ENCODE measurements at places on chromosomes 5 and 9.

- no peak for DNase-seq
Observed at GRCh38 chr5:143601917-143602333, 198.4 kb upstream of the NR3C1 start.

DNA sequence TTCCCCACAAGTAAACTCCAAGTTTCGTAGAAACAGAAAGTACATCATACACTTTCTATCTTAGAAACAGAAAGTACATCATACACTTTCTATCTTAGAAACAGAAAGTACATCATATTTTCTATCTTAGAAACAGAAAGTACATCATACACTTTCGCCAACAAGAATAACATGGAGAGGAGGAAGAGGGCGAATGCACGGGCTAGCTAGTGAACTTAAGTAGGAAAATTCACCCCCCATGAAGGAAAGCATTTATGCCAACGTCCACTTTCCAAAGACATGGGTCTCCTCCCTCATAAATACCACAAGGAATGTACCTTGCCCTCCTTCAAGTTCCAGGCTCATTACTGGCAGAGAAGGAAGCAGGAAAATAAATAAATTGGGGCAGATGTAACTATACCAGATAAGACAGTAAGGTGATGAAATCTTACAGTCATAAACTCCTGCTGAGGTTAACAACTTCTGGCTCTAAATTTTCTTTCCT, 64.7 kb downstream of the FRMD3 start:
- DNase-seq, result no peak

DNA sequence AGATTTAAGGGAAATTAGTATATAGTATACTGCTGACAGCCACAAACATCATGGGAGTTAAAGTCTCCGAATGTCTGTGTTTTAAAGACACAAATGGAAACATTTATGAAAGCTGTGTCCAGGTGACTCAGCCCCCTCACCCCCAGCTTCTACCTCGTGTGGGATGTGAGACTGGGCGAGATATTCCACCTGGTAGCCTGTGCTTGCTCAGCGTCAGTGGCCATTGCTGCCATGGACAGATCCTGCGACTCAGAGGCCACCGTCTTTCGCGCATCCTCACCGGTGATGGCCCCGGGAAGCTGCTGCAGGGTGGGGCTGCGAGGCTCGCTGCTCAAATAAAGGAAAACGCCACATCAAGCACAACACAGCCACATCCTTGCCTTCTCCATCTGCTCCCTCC, 31.2 kb upstream of the EXOC3 start:
- no peak for DNase-seq

DNA sequence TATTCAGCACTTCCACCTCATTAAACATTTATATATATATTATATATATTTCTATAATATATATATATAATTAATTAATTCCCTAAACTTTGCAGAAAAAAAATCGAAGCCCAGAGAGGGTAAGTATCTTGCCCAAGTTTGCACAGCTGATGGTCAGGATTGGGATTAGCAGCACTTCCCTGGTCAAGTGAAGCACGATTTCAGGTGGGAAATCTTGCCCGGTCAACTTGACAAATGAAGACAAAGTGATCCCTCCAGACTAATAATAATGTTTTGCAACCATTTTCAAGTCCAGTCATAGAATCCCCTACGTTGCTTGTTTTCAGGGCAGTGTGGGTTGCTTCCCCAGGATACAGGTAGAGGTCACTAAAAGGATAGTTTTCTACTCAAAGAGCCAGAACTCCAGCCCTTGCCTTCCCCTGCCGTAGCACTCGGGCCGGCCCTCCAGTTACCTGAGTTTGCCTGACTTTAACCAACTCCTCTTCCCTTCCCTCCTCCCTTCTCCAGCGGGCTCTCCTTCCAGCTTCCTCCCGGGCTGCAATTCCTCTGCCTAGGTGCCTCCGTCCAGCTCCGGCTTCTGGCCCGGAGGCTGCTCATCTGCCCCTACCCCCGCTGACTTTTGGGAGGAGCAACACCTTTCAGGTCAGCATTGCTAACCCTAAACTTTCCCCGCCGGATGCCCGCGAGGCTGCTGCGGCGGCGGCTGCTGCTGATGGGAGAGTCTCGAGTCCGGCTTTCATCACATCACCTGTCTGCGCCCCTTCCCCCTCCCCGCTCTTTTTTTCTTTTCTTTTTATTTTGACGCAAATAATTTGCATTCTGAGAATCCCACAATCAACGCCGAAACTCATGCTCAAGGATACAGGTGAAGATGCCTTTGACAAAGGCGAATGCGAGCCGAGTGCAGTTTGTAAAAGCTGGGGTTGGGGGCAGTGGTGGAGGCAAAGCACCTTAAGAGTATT, 930 bp downstream of the PRLR start:
- no peak for DNase-seq

GRCh38 chr9:110911659-110912418, 126.4 kb downstream of the LPAR1 start:
- DNase-seq, result no peak

DNA sequence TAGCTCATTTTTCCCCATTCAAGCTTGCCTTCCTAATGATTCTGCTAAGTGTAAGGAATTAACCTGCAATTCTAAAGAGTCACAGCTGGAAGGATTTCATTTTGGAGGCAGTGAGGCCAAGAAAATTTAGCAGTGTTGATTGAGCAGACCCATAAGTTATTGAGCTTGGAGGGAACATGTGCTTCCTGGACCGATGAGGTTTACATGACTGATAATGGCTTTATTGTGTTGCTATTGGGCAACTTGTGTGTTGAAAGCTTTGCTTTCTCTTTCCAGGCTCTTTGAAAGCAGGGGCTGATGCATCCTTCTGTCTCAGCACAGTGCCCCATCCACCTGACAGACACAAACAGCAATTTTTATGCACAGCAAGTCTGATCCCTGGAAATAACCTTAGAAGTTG, 398.9 kb upstream of the PCSK5 start:
- DNase-seq, result no peak

DNA sequence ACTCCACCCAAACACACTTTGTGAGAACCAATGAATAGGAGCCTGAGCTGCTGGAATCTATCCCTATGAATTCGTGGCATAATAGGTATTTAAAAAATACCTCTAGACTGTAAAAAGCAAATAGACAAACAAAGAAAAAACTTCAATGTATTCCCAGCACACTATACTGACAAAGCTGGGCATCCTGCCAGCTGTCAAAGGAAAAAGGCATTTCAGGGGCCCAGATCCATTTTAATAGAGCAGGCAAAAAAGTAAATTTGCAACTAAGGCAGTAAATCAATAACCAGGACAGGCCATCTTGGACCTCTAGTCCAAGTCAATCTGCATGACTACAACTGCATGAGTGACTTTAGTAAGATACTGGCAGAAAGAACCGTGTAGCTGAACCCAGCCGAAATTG, 25.6 kb upstream of the LARP1 start:
- no peak for DNase-seq

GRCh38 chr5:61245486-61245885, 83.2 kb upstream of the SMIM15 start:
- no peak for DNase-seq

DNA sequence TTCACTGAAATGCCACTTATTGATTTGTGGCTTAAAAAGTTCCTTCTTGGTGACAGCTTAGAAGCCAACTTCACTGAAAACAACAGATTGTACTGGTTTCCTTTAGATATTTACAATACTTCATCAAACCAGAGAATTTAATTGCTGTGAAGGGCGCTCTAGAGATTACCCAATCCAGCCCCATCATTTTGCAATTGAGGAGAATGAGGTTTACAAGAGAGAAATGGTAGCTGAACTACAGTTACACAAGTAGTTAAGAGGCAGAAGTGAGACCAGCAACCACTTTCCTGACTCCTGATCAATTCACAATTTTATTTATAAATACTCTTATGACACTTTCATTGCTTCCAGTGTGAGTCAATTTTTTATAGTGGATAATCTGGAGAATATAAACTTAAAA, 103.5 kb upstream of the APC start:
- DNase-seq, result no peak

DNA sequence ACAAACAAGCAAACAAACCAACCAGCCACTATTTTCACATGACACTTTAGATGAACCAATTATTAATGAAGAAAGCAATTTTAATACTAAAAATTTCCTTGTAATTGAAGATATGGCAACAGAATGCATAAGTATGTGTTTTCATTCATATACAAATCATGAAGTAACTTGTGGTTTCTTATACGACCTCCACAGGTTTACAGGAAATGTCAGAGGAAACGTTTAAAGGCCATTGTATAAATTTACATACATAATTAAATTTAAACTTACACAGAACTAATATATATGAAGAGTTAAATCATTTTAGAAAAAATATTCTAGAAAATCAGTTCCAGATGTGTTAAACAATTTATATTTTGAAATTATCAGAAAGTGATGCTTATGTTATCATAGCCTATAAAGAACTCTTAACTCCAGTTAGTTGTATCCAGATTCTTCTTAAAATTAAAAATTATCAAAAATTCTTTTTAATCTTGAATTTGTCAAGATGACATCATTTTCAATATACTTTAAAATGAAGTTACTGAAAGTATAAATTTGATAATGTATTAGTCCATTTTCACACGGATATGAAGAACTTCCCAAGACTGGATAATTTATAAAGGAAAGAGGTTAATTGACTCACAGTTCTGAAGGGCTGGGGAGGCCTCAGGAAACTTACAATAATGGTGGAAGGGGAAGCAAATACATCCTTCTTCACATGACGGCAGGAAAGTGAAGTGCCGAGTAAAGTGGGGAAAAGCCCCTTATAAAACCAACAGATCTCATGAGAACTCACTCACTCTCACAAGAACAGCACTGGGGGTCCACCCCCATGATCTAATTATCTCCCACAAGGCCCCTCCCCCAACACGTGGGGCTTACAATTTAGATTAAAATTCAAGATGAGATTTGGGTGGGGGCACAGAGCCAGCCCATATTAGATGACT, 192.0 kb downstream of the PIK3R1 start:
- DNase-seq, result no peak

- no peak for DNase-seq
Observed at GRCh38 chr5:156396830-156397081, 69.8 kb downstream of the SGCD start.

GRCh38 chr5:56814963-56815657, at the start of gene MAP3K1:
Gene MAP3K1, plus strand, starts transcription at chr5:56815549. Its CDS starts 25 bp downstream, at chr5:56815574.
- DNase-seq, result peak; percentile 63

DNA sequence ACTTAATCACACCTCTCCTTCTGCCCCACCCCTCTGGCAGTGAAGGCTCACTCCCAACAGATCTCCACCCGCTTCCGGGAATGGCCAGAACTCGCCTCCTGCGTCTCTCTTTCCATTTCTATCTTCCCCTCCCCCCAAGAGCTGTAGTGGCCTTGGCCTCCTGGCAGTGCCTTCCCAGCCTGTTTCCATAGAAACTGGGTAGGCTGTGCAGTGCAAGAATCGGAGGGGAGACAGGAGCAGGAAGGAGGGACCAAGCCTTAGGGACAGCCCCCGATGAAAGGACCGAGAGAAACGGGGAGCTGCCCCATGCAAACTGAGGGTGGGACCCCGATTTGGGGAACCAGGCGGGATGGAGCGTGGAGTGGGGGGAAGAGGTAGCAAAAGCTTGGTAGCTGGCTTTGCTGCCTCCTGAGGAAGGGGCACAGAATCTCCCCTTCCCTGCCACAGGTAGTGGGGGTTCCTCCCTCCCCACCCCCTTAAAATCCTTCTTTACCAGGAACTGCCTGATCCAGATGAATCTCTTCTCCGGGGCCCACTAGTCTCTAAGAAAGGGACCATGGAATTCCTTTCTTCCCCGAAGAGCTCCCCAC, 4.5 kb upstream of the PCDH1 start:
- DNase-seq, result no peak

GRCh38 chr5:8613078-8613685, 744.2 kb downstream of the MTRR start:
- DNase-seq, result no peak

DNA sequence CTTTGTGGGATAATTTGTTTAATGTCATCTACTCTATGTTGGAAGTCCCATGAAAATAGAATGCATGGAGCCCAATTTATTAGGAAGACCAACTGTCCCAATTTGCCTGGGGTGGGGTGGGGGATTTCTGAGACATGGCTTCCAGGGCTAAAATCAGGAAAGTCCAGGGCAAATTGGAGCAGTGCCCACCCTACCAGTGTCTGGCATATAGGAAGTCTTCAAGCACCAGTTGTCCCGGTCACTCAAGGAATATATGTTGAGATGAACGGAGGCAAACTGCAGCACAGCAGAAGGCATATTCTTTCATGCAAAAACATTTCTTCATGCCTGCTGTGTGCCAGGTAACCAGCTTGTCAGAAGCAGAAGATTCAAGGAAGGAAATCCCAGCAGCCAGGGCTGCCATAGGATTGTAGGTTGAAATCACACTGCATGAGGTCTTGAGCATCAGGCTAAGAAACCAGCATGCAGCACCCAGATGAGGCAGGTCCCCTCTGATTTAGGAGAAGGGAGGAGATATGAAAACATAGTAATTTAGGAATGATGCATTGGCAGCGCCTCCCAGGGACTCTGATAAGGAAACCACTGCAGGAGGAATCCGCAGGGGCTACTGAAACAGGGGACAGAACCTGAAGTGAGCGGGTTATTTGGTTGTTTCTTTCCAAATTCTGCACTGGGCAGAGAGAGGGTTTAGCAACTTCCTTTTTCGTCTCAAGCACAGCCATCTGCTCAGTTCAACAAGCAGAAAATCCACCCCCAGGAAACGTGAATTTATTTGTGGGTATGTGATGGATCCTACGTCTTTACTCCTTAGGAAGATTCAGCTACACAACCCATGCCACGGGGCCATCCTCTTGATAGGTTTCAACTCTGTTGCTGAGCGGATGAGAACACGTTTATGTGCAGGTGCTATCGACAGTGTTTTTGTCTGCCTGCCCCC, 112.6 kb upstream of the CPEB4 start:
- DNase-seq, result no peak

DNA sequence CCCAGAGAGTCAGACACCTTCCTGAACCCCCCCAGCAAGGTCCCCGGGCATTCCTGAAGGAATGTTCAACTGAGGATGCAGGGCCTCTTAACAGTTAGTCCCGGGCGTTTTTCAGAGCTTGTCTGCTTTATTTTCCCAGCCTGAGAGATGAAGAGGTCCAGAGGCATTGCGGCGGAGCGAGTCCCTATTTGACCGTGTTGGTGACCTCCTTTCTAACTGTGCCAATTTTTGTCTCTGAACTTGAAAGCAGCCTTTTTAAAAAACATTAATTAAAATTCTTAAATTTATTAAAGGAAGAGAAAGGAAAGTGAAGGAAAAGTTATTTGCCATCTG, 433 bp upstream of the PTAR1 start:
- DNase-seq, result no peak

DNA sequence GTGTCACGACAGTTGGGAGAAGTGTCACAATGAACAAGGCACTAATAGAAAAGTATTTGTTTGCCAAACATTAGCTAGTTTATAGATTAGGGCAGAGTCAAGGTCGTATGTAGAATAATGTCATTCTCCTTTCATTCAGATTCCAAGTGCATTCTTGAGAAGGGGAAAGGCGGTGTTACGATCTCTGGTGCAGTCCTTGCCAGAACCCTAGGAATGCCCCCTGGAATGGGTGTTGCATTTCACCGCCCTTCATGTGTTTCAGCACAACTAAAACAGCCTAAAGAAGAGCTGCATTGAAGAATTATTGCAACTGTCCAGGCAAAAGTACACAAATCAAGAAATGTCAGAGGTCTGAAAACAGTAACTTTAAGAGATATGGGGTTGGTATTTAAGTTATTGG, 721.0 kb upstream of the WWC1 start:
- DNase-seq, result no peak
